Endothelial cell (in vitro differentiated cells): ENCODE measurements at places on chromosomes 12 and 14.

DNA sequence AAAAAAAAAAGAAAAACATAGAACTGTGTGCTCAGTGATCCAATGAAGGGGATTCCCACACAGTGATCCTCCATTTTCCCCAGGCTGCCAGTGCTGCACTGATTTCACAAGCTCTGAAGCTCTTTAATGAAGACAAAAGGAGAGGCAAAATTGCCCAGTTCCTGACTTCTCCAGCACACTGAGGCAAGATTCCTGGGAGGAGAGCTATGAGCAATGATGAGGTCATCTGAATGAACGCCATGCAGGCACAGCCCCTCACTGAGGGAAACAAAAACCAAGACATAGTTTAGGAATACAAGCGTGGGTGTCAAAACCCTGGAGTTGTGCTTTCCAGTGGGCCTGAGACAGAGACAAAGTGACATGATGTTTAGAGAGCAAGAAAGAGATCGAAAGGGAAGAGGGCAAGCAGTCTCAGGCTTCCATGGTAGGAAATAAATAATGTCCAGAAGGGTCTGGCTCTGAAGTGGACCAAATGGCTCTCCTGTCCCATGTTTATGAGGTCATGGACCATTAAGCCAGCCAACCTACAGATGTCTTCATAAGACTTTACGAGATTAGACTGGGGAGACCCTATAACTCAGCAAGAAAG lies 40.9 kb upstream of the SMUG1 start:
- DNase-seq = no peak

GRCh38 chr12:25578411-25579143 lies 25.5 kb upstream of the LMNTD1 start:
- no peak for DNase-seq

DNA sequence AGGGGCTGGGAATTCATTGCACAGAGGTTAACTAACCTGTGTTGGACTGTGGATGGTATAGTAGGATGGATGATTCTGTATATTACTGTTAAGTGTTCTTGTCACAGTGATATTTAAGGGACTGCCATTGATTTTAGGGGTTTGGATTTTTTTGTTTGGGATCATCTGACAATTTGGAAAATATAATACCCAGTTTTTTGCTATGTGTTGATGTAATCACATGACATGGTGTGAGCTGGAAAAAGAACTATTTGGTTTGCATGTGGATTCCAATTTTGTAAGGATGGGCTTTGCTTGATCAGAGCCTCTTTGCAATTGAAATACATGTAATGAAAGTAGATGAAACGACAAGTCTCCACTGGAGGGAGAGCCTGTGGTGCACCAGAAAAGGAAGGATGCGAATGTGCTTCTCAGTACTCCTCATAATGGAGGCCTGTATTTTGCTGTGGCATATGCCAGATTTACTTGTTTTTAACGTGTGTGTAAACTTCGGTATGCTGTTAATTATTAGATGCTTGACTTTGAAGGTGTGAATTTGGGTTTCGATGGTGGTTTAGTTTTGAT lies 2.7 kb downstream of the DYRK2 start:
- DNase-seq = no peak

DNA sequence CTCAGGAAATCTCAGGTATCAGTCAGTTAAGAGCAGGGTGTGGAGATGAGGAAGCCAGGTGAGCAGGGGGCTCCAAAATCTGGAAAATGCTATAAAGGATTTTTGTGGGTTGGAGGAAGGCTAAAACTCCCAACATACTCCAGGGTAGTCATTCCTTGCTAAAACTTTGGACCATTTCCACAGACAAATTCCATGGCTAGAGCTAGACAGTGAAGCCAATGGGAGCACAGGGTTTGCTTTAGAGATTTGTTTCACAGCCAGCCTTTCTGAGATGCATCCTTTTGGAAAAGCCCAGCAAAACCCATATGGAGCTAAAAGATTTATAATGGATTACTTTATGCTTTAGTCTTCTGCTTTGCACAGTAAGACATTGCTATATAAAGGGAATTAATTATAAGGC lies 146.5 kb downstream of the SAMD4A start:
- DNase-seq = no peak

GRCh38 chr12:26441434-26441833 lies 246.1 kb downstream of the SSPN start:
- DNase-seq = no peak

GRCh38 chr12:12992418-12993130 lies 7.5 kb downstream of the HEBP1 start:
- no peak for DNase-seq

- DNase-seq = no peak
Observed at GRCh38 chr12:70936203-70936813, 15.8 kb upstream of the PTPRR start.

DNA sequence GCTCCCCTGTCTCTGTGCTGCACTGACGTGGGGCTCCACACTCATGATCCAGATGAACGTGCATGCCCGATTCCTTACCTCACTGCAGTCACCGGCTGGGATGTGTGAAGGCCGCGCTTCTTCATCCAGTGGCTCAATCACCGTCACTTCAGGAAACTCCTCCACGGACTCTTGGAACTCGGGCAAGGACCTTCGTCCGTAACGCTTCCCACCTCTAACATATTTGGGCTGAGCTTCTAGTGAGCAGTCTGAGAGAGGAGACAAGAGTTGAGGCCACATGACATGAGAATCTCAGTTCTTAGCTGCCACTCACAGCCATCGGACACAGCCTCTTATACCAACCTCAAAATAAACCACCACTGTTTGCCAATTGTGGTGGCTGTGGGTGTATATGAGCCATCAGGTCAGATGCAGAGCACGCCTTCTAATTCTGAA lies 38.3 kb downstream of the NIN start:
- DNase-seq = no peak

DNA sequence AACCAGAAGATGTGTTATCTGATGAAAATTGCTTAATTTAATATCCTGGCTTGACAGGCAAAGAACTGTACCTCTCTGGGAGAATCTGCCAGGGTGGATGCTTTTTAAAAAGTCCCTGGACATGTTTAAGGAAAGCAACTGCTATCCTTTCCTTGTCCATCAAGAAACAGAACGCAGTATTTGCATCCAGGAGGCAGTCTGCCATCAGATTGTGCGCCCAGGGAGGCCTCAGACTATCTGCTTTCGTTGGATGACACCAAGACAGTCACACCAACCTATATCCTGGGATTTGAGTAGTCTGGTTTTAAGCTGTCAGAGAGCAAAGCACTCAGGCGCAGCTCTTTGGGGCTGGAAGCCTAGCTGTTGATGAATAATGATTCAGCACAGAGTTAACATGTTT lies 121.9 kb downstream of the TBX5 start:
- DNase-seq = no peak
